Activated T-helper 2 cell treated with anti-CD3 and anti-CD28 coated beads, Interferon-gamma antibody, Interleukin-2, Interleukin-4, amounts not matched to agents 10 μg/mL and 5 μg/mL and 100 μg/mL, durations not matched to agents 14 hours and 24 hours and 36 hours (primary cell): ENCODE measurements at places on chromosomes 7 and 10. TPM values are rescaled to one million over a fixed set of nuclear protein-coding genes. Genes with fewer than 3 reads are reported as not detected.
A peak's percentile ranks its signal among the peaks of the same experiment; 100 is the strongest.

XPNPEP1 gene
- 79.4 and 88.2 TPM in 2 replicates for total RNA-seq

TMEM196 gene
- total RNA-seq, result not detected in 2 replicates

HERC4 gene
- 48.9 and 55.7 TPM in 2 replicates for total RNA-seq

FAM237B gene
- not detected in 2 replicates for total RNA-seq

BEND7 gene
- not detected in 2 replicates for total RNA-seq

DNA sequence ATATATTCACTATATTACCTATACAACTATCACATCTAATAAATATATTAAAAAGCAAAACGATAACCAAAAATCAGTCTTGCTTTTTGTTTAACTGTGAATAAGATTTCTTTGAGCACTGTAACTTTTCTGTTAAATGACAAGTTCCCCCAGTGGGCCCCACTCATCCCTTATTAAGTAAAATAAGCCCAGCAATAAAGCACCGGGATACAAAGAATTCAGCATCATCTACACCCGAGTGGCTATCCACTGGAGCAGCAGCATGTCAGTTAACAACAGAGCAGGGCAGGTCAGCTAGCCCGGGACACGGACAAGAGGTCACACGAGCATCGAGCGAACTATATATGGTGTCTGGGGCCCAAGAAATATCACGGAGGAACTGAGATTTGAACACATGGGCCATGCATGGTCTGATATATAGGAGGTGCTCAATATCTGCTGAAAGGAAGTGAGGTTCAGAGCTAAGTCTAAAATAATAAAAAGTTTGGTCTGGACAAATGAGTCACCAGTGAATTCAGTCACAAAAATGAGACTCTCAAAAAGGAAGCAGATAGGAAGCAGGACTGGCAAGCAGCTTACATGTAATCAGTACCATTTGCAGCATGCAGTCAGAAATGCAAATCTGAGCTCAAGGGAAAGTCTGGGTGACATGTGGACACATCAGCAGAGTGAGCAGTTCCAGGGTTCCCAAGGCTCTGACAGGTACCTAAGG is 4.1 kb downstream of the ERCC6 start:
- DNase-seq, result no peak

GRCh38 chr10:103125323-103126267 is 67.5 kb downstream of the NT5C2 start:
- DNase-seq, result no peak

GRCh38 chr10:118362103-118362502 is 20.0 kb upstream of the FAM204A start:
- DNase-seq, result no peak

DNA sequence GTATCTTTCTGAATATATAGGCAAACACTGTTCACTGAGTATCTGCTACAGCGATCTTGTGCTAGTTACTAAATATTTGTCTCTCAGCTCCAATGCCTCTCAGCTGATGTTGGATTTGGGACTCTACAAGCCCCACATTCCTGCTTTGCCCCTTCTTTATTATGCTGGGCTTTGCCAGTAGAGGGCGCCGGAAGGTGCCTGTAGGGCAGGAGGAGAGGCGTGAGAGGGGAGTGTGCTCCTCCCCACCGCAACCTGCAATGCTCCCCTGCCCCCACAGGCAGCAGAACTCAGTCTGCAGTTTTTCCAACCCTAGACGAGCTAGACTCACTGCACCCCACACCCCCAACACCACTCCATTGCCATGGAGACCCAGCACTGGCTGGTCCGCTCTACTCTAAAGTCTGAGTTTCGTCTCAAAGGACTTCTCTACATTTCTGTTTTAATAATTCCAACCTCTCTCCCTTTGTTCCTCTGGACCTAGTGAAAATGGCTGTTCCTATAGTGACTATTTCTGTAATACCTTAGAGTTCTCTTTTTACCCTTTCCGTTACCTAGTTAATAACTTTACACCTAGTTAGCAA is 337.6 kb downstream of the CCSER2 start:
- no peak for DNase-seq

DNA sequence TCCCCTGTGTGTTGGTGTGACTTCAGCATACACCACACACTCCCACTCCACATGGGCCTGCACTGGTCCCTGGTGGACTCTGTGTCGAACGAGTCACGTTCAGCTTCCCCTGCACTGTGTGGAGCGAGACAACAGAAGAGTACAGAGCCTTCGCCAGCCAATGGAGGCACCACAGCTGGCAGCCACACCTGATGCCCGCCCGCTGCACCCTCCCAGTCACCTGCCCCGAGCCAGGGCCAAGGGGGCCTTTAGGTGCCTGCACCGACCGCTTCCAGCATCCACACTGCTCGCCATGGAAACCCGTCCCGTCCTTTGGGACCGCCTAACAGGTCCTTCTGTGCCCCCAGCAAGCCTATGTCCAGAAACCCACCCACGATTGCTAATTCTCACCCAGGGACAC is 9.2 kb downstream of the FOXL3 start:
- no peak for DNase-seq

DNA sequence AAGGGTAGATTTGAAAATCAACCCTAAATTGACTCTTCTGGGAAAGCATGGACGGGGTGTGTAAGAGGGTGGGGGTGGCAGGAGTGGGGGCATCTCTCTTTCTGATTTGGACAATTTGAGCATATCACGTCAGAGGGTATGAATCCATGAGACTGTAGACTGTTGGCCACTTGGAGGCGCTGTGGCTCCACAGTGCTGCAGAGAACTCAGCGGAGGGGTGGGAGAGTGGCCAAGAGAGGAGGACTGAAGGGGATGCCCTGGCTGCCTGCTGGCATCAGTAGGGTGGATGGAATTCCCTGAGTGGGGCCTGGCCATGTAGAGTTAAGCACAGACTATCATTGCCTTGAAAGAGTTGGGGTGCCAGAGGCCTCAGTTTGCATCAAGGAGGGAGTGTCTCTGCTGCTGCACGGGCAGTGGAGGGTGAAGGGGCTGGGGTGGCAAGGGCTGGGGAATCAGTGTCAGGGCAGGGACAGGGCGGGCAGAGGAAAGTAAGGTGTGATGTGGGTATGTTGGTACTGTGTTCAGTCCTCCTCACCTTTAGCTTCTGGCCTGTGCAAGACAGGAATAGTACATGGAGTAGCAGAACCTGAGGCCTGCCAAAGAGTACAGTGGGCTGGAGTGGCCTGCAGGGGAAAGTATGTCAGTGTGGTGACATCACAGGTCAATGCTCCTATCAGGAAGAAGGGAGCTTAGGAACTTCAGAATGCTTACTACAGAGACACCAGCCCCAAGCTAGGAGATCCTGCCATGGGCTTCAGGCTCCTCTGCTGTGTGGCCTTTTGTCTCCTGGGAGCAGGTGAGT is 133.5 kb upstream of the PRSS58 start:
- no peak for DNase-seq

DNA sequence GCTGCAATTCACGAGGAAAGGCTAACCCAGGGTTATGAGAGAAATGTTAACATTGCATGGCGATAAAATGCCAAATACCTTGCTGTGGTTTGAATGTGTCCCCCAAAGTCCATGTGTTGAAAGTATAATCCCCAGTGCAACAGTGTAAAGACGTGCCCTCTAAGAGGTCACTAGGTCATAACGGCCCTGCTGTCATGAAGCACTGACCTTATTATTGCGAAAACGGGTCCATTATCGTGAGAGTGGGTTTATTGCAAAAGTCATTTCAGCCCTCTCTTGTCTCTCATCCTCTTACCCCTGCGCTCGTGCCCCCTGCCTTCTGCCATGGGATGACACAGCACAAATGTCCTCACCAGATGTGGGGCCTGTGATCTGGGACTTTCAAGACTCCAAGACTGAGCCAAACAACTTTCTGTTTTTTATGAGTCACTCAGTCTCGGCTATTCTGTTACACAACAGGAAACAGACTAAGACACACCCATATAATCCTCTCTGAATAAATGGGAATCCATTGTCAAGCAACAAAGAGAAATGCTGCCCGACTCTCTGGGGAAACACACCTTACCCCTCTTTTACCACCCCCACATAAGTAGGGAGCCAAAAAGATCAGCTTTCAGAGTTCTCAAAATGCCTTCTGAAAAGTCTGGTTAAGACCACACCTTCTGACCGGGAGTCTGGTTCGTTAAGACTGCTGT is 73.1 kb upstream of the UCN3 start:
- DNase-seq, result peak; percentile 49

GRCh38 chr7:71385330-71385729 is 253.4 kb downstream of the GALNT17 start:
- DNase-seq, result no peak
